ENCODE measurements at places on chromosomes 2 and 18.

DNA sequence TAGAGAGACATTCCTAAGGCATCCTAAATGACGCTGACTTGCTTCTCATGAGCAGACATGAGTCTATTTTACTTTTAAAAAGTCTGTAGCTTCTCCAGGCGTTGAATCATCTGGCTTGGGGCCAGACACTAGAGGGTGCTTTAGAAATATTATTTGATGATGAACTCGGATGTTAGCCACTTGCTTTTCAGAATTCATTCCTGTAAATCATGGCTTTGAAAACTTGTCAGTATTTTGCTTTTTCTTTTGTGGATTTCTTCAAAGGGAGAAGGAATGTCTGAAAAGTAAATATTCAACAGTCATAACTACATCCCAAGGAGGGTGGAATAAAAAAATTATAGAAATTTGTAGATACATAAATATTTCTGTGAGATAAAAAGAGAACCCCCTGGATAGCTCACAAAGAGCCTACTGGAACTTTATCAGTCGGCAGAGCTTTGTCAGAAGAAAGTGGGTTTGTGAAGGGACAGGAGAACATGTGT is 370.8 kb downstream of the OSR1 start:
- DNase-seq, result no peak

- DNase-seq, result no peak
Measured at GRCh38 chr2:191625016-191625415, 52.9 kb upstream of the NABP1 start.

GRCh38 chr2:174535757-174536703 is 49.2 kb upstream of the GPR155 start:
- no peak for DNase-seq

GRCh38 chr2:218998414-218999002 is 5.3 kb upstream of the CRYBA2 start:
- no peak for DNase-seq

DNA sequence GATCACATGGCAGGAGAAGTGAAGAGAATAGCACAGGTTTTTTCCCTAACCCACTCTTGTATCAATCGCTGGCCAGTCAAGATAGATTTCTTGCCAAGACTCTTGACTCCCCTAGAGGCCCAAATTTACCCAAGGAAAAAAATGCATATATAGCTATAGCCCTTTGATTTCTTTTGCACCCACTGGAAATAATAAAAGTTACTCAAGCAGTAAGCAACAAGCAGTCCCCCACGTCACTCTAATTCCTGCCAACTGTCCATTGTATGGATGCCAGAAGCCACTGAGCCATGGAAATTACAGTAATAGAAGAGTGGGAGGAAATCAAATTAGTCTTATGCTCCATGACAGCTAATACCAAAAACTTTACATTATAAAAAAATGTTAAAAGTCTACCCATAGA is 125.3 kb upstream of the SLC39A10 start:
- no peak for DNase-seq

GRCh38 chr18:77105680-77106079 is 26.9 kb downstream of the MBP start:
- DNase-seq, result no peak

DNA sequence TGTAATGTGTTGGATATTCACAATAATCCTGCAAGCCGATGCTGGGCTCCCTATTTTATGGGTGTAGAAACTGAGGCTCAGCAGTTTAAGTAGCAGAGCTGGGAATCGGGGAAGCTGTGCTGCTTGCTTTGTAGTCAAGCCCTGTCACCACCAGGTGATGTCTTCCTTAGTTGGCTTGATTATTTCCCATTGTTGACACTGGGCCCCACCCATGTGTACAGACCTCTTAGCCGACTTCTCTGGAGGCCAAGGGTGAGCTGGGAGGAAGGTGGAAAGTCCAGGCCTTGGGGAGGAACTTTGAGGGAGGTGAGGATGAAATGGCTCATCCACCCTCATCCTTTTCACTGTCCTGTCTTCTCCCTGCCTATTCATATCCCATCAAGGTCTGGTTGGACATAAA is 60.0 kb downstream of the CAPN13 start:
- no peak for DNase-seq

DNA sequence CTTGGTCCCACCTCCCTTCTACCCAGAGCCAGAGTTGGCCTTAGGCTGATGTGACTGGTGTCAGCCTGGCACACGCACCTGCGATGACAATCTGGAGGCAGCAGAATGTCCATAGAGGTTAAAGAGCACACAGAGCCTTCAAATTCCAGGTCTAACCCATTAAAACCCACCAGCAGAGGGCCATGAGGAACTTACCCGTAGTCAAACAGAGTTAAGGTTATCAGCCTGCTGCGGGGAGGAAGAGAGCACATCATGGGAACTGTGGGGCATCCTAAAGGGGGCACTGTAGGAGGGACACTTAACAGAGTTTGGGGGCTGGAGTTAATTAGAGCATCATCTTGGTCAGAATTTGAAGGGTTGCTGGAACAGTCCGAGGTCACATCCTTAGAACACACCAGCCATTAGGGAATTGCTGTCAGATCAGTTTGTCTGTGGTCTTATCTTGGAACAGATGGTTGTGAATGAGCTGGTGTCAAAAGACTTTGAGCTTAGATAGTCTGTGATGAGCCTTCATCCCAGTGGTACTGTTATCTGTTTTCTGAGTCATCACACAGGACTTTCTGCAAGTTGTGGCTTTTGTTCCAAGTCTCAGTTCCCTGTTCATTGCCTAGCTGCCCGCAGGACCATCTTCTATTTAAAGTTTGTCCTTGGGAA is 248.6 kb downstream of the LOXHD1 start:
- no peak for DNase-seq

- DNase-seq, result no peak
Measured at GRCh38 chr18:498931-499775, 1.3 kb downstream of the COLEC12 start.

DNA sequence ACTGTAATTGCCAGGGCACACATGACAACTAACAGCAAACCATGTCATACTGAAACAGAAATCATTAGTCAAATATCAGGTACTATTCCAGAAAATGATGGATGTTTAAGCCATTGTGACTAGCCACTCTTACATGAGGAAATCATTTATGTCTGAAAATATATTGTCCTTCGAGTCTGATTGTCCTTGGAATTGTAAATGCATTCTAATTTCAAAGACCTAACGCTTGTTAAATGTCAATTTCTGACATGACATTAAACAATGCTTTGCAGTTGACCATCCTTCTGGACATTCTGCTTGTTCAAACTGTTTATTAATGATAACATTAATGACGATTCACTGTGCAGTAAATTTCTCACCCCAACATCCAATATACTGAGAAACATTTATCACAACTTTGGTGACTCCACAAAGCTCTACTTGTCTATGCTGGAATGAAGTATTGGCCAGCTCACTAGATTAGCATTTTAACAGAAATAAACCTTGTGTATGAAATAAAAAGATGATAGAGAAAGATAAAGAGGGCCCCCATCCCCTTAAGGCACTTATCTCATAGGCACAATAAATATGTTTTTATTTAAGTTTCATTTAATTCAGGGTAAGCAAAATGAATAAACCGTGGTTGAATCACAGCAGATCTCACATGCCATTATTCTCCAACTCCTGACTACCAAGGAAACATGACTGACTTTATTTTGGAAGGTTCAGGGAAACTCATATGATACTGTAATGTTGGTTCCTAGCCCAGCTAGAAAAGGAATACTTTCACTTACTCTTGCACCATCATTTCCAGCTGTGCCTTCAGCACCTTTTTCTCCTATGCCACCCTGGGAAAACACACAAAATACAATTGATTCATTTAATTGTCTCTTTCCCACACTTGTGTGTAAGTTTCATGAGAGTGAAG is 82.3 kb downstream of the COL3A1 start:
- no peak for DNase-seq

DNA sequence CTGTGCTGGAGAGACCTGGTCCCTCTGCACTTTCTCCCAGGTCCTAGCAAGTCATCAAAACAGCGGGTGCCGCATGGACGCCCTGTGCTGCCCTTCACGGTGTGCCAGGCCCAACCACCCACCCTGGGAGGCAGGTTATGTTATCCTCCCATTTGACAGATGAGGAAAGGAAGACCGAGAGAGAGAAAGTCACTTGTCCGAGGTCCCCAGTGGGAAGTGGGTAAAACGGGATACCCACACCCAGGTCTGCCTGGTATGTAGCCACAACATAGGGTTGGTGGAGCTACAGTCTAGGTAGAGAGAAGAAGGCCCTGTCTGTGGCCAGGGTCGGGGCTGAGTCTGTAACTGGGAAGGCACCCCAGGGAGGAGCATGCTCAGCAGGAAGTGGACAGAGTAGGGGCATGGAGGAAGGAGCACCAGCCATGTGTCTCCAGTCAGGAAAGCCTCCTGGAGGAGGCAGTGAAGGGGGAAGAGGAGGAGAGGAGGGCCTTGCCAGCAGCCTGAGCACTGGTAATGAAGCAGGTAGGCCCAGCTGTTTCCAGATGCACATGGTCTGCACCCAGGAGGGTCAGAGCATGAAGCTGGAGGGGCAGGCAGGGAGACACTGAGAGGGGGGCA is 98.4 kb downstream of the ZFP36L2 start:
- DNase-seq, result no peak

- no peak for DNase-seq
Measured at GRCh38 chr2:202091476-202091875, 18.4 kb downstream of the KIAA2012 start.

DNA sequence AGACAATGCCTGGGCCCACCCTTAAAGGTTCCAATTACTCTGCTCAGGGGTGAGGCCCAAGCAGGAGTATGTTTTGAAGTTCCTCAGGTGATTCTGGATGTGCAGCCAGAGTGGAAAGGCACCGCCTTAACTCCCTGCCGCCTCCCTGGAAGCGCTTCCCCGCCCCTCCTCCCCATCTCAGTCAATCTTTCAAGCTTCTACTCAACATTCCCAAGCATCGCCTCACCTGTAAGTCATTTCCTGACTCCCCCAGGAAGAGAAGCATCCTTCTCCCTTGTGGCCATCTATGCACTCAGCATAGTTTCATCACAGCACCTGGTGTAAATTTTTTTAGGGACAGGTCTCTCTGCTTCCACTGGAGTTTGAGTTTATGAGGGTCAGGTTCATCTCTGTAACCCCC is 67.5 kb downstream of the MYL12B start:
- DNase-seq, result no peak

- no peak for DNase-seq
Measured at GRCh38 chr2:227703280-227703732, 14.5 kb downstream of the SLC19A3 start.

DNA sequence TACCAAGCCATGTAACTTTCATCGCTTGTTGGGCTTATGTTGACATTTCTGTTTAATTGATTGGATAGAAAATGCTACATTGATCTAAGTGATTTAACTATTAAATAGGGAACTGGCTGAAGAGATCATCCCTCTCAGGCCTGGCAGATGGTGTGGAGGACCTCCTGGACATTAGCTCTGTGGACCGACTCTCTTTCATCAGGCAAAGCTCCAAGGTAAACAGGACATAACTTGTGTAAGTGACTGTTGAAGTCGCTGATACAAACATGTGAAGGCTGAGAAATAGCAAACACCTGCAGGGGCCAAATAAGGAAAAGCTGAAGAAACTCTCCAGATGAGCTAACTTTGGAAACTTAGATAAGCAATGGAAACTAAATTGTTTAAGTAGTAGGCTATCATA is 68.8 kb downstream of the UNC80 start:
- no peak for DNase-seq

DNA sequence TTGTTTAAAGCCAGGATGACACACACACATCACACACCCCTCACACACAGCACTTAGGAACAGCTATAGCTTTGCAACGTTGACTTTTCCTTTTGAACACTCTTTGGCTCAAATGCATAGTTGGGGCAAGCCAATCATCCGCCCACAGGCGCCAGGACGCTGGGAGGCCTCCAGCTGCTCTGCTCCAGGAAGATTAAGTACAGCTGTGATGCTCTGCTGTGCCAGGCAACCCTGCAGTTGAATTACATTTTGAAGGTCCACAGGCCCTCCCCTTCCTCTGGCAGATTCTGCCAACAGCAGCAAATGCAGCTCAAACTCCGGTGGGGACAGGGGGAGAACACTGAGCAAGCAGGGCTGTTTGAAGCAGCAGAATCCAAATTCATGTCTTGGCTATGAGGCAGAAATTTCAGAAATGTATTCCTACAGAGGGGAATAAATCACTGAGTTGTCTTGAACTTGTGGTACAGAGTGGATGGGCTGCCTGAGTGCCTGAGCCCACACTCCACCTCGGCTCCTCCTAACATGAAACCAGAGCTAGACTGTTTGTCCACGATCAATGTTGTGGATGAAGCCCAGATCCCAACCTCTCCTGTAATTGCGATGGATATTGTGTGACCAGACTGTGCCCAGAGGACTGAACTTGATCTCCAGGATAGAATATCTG is 86.5 kb upstream of the PPP1CB start:
- no peak for DNase-seq

DNA sequence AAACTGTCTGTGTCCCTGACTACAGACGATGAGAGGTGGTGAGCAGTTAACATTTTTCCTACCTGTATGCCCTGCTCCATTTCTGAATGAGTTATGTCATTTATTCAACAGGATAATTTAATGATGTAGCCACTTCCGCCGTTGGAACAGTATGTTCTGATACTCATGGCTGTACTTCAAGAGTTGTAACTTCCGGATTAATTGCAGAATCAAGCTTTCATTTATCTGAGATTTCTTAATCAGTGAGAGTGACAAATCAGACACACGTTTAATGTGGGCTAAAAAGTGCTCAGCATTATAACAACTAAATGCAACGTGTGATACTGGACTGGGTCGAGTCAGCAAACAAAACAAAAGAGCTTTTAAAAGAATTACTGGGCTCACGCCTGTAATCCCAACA is 107.7 kb downstream of the KCTD1 start:
- DNase-seq, result no peak

GRCh38 chr2:83585250-83585649 is 873.8 kb downstream of the SUCLG1 start:
- no peak for DNase-seq

GRCh38 chr18:10397004-10397403 is 57.4 kb upstream of the APCDD1 start:
- no peak for DNase-seq

DNA sequence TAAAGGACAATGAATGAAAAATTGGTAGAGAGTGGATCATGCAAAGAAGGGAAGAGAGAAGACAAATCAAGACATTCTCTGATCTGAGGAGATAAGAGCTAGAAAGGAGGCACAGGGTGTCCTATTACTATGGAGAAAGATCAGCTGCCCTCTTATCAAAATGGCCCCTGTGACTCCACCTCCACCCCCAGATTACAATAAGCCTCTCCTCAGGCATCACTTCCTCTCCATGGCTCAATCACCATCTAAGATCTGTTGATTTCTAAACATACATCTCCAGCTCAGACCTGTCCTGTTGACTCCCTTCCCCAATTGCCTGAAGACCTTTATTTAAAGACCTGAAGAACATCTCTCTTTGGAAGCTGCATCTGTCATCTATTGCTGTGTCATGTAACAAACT is 43.2 kb downstream of the SP100 start:
- no peak for DNase-seq
